ENCODE measurements at places on chromosomes 6 and 20. TPM values are rescaled to one million over a fixed set of nuclear protein-coding genes. Genes with fewer than 3 reads are reported as not detected.

GRCh38 chr20:38139156-38139912, 25.7 kb downstream of the TGM2 start:
- no peak for DNase-seq

Gene OVOL2
- not detected for total RNA-seq

Gene DEFB124
- not detected for total RNA-seq

Gene SLC22A23
- 15.6 TPM for total RNA-seq

Gene BNIP5
- total RNA-seq: not detected
